ENCODE measurements at places on chromosomes 16 and 17.

DNA sequence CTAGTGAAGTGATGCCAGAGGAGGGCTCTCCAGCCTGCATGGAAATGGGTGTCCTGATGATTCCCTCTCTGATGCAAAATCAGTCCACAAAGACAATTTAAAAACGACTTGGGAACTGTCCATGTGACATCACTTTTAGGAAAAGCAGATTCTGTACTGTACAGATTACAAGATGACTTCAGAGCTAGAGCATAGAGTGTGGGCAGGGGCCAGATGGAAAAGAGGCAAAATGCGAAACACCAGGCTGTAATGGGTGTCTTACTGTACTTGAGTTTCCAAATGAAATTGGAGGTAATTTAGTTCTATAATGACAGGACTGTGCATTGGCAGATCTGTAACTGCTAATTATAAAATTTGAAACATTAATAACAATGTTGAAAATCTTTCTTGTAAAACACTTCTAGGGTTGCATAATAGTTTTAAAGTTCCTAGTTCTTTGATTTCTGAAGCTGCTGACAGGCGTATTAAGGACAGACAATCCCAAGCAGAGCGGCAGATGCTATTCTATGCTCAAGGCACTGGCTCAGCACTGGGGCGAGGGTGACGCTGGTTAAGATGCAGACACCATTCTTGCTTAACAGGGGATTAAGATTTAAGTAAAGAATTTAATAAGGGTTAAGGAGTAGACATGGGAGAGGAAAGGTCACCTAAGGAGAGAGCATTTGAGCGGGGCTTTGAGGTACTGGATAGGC is 29.6 kb downstream of the OGFOD1 start:
- no peak for DNase-seq

DNA sequence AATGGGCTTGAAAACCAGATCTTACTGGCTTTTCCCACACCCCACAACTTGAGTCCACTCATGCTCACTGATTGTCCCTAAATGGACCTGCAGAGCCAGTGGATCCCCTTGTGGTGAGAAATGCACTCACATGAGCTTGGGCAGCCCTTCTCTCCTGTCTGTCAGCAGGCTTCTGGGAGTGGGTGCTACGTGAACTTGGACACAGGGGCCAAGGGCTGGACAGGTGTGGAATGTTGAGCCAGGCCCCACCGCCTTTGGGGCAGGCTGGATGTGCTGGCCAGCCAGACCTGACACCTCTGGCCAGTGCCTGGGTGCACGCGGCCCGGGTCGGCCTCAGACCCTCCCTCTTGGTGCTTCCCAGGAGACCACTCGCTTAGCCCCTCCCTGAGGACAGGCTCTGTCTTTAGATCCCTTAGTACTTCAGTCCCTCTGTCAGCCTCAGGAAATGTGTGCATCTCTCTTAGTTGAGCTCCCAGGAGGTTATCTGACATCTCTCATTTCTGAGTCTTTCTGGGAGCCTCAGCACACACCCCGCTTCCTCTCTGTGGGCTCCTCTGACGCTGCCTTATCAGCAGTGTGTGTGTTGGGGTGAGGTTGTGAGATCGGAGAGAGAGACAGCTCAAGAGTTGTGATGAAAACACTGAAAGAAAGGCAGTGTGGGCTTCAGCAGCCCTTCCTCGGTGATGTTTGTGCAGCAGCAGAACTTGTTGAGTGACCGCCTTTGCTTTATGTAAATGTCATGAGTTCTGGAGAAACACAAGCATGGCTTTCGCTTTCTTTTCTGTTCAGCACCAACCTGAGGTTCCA is 117.0 kb downstream of the RAB11FIP4 start:
- no peak for DNase-seq

DNA sequence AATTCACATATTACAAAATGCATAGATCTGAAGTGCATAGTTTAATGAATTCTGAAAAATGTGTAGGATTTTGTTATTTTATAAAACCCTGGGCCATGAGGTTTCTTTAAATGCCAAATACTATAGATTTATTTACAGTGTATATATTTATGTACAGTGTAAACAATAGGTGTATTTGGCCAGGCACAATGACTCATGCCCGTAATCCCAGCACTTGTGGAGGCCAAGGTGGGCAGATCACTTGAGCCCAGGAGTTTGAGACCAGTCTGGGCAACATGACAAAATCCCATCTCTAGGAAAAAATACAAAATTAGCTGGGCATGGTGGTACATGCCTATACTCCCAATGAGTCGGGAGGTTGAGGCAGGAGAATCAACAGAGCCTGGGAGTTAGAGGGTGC is 249.4 kb downstream of the PRKCA start:
- no peak for DNase-seq

GRCh38 chr16:78829280-78829679 is 729.8 kb downstream of the WWOX start:
- no peak for DNase-seq

GRCh38 chr17:5740937-5741336 is 156.6 kb upstream of the NLRP1 start:
- no peak for DNase-seq

GRCh38 chr17:32944248-32945020 is 16.5 kb downstream of the TMEM98 start:
- no peak for DNase-seq

DNA sequence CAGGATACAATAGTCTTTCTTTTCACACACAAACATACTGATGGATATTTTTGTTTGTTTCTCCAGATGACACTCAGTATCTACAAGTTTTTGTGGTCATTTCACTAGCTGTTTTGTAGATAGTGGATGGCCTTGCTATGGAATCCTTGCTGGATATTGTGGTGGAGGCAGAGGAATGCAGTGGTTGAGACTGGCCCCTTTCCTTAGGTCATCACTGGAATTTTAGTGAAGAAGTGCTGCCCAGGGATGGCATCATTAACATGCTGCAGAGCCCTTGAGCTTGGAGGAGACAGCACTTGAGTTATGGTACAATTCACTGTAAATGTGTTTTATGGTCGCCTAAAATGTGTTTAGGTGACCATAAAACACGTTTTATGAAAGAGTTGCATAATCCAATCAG is 455.9 kb upstream of the HSBP1 start:
- DNase-seq: no peak

- DNase-seq: no peak
Measured at GRCh38 chr16:3007957-3008689, 4.6 kb upstream of the CLDN9 start.

DNA sequence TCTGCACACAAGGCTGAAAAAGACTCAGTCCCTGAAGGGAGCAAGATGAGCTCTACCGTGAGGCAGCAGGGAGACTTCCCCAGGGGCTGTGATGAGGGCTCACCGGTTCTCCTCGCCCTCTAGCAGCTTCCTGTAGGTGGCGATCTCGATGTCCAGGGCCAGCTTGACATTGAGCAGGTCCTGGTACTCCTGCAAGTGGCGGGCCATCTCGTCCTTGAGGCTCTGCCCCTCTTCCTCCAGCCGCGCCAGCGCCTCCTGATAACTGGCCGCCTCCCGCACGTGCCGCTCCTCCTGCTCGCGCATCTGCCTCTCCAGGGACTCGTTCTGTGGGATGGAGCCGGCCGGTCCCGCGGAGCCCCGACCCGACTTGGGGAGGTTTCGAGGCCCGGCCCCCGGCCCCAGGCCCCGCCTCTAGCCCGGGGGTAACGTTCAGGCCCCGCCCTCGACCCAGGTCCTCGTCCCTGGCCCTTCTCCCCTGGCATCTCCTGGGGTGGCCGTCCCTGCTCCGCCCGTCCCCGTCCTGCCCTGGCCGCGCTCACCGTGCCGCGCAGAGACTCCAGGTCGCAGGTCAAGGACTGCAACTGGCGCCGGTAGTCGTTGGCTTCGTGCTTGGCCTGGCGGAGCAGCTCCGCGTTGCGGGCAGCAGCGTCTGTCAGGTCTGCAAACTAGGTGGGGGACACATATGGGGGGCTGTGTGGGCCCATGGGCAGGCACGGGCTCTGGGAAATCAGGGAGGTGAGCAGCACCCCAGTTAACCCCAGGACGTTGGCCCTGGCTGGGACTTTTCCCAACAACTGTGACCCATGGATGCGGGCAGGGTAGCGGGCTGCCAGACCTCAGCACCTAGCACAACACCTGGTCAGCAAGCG is 3.9 kb downstream of the GFAP start:
- no peak for DNase-seq

- no peak for DNase-seq
Measured at GRCh38 chr17:68782789-68783188, 172.4 kb downstream of the ABCA8 start.

GRCh38 chr16:70715055-70715858 is 29.4 kb upstream of the MTSS2 start:
- peak; percentile 93 for DNase-seq

DNA sequence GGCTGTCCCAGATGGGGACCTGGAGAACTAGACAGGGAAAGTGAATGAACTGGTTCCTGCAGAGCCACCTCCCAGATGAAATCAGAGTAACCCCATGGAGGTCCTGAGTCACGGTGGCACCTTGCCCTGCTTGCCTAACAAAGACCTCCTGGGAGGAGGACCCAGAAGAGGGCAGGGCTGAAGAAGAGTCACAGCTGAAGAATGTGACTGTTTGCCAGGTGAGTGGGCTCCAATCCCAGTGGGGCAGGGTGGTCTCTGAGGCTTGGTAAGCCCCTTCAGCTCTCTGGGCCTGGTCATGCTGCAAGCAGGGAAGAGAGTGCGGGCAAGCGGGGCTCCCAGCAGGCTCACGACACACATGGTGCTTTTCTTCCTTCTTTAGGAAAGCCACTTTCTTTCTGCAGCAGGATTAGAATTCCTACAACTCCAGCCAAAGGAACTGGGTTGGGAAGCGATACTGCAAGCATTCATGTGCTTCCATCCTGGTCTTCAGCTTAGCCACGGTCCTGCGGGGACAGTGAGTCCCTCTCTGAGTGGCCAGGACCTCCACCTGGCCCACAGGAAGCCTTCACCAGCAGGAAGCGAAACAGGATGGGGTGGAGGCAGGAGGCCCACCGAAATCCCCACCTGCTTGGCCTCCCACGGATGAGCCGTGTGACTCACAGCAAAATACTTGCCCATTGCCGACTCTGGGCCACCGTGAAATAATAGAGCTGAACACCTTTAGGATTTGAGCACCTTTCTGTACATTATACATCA is 4.3 kb downstream of the C16orf74 start:
- DNase-seq: peak; percentile 23

DNA sequence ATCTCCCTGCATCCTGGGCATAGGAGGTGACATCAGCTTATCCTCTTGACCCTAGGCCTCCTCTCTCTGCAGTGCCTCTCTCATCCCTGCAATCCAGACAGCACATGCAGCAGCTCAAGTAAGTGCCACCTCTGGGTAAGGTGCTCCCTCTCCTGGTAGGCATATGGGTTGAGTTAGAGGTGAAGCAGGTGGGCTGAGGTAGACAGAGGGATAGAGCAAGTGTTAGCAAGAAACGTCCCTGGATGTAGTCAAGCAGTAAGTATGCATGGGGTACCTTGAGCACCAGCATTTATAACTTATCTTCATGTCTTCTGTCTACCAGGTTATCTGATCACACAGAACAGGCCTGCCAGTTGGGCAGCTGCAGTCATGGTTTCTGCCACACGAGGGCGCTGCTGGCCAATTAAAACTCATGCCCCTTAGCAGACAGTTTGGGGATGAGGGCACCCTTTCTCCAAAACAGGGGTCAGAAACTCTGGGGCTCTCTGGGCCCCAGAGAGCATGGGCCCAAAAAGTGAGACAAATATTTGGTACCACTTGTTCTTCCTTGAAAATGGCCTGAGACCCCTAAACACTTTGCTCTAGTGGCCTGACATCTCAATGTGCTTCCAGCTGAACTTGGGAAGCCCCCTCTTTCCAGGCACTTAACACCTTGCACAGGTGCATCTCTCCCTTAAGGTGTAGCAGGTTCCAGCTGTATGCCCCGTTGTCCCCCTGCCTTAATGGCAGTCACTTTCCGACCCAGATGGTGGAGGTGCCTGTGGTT is 59.8 kb downstream of the NEUROD2 start:
- DNase-seq: peak; percentile 13

DNA sequence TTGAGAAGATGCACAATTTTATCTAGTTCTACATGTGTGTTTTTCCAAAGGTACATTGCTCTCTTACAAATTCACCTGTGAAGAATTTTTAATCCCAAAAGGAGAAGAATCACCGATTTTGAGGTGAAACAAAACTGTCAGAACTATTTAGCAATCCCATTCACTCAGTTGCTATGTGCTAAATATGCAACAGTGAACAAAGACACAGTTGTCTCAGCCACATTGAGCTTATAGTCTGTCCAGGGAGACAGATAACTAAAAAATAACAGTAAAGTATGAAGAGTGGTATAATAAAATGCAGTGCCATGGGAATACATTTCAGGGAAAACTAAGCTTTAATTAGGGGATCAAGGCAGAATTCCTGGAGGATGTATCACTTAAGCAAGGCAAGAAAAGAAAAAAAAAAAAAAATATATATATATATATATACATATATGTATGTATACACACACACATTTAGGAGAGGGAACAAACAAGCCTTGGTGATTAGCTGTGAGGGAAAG is 110.4 kb downstream of the SPAG9 start:
- DNase-seq: no peak

GRCh38 chr16:15950161-15950854 is 892 bp downstream of the ABCC1 start:
- peak; percentile 22 for DNase-seq

GRCh38 chr17:28476076-28476865 is 2.8 kb downstream of the SLC13A2 start:
- DNase-seq: no peak

GRCh38 chr16:2966808-2967191 is 2.3 kb upstream of the PAQR4 start:
- no peak for DNase-seq

DNA sequence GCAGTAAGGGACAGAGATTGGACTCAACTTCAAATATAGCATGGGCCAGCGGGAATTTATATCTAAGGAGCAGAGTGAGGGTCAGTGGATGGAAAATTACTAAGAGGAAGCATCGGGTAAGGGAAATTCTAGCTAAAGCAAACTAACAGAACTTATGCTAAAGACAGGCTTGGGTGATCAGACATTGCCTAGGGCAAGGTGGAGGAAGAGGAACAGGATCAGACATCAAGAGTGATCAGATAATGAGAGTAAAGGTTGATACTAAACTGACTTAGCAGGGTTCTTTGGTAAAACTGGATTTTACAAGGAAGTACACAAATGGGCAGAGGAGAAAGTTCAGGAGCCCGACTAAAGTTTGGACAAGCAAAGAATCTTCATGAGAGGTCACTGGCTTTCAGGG is 86.3 kb upstream of the TOM1L1 start:
- no peak for DNase-seq

DNA sequence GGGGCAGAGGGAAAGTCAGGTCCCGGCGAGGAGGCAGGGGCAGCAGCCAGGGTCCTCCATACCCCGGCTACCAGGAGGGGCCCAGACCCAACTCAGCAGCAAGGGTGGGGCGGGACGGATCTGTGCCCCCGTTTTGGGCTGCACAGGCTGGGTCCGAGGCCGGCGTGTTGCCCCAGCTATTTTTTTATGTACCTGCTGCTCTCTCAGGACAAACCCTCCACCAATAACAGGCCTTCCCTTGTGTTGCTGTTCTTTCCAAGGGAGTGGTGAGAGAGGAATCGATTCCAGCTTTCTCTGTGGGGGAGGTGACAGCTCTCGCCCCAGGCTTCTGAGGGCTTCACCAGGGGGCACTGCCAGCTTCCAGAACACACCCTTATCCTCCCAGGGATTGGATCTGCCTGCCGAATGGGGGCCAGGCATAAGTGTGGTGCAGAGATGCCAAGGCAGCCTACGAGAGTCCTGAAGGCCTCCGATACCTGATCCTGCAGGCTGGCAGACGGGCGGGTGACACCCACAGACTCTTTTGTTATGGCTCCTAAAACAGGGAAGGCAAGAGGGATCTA is 22.3 kb downstream of the RTN4RL1 start:
- no peak for DNase-seq

GRCh38 chr16:4603624-4604170 is 11.0 kb downstream of the UBALD1 start:
- no peak for DNase-seq

- no peak for DNase-seq
Measured at GRCh38 chr17:10673312-10673711, 16.2 kb upstream of the MYH3 start.
